ENCODE measurements at places on chromosomes 5 and 9.

DNA sequence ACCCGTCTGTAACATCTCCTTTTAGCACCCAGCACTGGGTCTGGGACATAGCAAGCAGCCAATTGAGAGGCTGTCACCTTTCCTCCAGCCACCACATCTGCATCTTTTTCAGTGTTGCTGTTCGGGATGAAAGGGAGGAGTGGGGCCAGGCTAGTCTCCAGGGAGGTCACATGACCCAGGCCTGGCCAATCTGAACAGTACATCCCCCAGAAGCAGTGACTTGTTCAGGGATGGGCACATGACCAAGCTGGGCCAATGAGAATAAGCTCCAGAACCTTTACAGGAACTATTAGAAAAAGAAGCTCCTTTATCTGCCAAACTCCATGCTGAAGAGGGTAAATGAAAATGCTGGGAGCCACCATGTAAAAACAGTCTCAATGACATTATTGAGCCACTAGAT, 359.0 kb downstream of the SLIT3 start:
- DNase-seq: no peak

GRCh38 chr5:76114179-76114851, 31.1 kb downstream of the SV2C start:
- DNase-seq: peak; percentile 11

- DNase-seq: no peak
Observed at GRCh38 chr9:3648722-3649246, 123.0 kb upstream of the RFX3 start.

DNA sequence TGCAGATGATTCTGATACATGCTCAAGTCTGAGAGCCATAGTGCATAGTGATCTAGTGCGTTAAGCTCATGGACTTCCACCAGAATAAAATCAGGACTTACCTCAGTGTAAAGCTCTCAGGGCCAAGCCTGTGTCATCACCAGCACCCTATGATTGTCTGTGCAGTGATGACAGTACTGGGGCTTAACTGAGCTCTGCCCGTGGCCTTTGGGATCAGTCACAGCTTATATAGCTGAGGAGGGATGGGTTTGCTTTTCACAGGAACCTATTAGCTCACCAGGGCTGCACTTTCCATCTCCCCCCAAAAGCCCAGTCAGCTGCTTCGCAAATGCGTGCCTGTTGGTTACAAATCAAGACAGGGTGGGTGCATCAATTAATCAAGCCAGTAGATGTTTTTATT, 246.9 kb downstream of the NR3C1 start:
- no peak for DNase-seq

DNA sequence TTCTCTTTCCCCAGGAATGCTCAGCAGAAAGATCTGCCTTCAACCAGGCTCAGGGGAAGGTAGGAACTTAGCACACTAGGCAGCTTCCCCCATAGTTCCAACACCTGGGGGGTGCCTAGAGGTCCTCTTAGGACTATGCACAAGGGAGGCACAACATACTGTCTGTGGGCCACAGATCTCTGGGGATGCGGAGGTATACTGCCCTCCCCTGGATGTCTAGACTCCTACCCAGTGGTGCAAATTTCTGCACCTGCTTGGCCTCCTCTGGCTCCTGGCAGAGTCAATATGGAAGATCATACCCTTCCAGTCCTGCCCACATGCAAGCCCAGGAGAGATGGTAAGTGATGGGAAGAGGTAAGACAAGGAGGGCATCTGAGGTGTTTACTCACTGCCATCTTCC, 247.5 kb upstream of the DAPK1 start:
- no peak for DNase-seq

- DNase-seq: no peak
Observed at GRCh38 chr9:10443868-10444204, 169.0 kb downstream of the PTPRD start.

DNA sequence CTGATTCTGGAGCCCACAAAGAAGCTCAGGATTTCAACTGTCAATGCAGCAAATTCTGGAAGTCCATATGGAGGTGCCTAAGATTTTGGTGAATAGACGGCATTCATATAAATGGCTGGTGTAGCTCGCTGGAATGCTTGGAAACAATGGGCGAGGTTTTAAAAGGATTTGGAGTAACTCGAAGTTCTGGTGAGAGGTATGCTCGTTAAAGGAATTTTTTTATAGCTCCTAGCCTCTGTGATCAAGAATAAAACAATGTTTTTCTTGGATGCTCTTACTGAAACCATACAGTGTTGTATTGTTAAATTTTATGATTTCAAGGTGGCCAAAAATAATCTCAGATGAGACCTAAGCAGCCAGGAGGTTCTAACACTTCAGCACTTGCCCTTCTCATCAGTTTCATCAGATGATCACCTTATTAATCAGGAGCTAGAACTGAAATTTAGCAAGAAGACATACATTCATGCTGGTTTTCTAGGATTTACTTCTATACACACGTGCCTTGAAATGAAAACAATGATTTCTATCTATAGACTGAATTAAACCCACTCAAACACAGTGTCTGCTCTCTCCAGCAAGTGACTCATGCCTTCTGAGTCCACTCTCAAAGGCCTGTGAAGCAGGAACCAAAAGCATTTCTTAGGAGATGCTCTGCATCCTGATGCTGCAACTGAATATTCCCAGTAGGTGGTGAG, 79.2 kb downstream of the OTULIN start:
- DNase-seq: no peak
